ENCODE measurements at places on chromosomes 4 and X.

GRCh38 chr4:62070291-62070852 lies 870.2 kb downstream of the ADGRL3 start:
- no peak for DNase-seq

DNA sequence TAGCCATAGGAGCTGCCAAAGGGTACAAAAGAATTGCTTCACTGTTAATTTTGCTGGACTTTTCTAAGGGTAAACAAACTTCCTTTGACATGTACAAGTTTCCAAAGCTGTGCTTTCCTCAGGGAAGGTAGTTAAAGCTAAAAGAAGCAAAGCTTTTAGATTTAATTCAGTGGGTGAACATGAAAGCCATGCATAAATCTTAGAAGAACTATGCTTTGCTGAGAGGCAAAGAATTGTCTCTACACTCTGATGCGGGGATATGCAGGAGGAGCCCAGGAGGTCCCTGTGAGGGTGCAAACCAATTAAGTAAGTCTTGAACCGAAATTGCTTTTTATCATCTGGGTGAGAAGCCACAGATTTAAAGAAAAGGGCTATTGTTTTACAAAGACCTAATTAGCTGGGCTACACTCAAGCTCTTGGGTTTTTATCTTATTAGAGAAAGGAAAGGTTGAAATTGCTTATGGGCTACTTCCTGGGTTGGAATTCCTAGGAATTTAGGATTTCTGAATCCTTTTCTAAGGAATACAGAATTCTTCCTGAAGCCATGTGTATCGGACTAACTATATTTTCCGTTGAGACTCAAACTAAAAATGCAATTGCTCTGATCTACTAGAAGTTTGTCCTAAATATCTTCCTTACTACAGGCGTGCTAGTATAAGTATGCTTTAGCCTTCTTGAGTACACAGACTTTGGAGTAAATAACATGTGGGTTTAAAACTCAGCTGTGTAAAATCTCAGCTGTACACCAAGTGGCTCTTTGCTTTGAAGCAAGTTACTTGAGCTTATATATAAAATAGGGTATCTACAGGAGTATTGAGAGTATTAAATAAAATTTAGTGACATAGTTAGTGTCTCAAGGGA lies 188.4 kb upstream of the ANK2 start:
- no peak for DNase-seq

DNA sequence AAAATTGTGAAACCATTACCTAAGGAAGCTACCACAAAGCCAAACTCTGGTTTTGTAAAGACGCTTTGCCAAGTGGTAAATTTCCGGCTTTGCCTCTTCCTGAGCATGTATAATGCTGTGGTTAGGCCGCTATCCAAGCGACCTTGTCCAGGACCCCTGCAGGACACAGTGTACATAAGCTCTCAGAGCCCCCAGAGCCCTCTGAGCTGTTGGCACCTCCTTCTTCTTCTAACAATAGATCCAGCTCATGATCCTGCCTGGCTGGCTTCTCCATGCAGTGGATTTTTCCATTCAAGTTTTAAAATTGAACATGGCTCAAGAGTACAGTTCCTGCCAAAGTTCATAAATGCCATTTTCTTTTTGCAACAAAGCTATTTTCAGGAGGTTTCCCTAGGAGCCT lies 326.7 kb downstream of the MAPK10 start:
- DNase-seq = no peak

GRCh38 chr4:38711066-38711465 lies 47.1 kb downstream of the KLF3 start:
- no peak for DNase-seq

DNA sequence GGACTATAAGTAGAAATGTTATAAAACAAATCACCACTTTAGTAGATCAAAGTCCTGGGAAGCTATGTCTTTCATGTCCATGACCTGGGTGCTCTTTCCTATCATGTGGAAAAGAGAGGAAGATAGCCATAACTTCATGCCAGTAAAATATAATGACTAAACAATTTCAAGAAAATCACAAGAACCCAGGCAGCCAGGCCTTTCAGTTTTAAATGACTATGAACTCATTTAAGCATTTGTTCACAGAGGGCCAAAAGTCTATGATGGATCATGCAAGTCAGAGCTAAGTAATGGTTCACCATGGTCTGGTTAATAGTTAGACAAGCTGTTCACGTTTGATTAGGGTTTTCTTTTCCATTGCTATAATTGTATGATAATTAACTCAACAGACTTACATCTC lies 155.8 kb downstream of the PPARGC1A start:
- no peak for DNase-seq
